ENCODE measurements at places on chromosomes 5 and 9.

DNA sequence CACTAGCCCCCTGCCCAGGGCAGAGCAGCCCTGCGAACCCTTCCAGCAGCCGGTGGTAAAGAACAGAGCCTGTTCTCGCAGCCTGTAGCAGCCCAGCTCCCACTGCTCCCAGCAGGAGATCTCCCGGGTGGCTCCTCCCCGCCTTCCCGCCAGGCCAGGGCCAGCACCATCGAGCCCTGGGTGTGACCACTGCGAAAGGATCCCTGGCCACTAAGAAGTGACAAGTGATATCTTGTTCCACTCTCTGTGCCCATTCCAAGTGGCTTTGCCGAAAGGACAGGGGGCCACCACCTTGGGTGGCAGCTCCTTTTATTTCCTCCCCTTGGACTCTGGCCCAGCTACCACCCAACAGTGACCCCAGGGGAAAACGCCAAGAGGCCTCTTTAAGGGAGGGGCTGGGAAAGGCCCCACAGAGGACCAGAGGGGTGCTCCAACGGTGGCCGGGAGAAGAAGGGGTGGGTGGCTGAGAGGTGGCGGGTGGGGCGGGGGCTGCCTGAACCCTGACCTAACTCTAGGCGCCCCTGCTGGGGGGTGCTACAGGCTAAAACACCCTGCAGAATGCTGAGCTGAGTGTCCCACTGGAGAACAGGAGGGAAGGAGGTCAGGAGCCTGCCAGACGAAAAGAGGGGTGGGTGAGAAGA lies 1.6 kb downstream of the NACC2 start:
- DNase-seq: no peak

DNA sequence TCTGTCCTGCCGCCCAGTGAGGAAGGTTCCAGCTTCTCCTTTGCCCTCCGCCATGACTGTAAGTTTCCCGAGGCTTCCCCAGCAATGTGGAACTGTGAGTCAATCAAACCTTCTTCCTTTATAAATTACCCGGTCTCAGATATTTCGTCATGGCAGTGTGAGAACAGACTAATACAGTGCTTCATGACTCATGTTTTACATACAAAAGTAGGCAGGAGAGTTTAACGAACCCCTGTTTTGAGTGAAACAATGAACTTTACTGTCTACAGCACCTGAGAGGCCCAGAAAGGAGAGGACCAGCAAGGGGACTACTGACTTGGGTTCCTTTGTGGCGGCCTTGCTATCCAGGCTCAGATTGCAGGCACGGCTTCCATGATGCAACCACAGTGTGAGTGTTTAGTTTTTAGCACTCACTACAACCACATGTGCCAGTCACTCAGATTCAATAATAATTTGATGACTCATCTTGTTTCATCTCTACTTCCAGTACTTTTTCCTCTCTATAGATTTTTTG lies 139.1 kb upstream of the CLINT1 start:
- no peak for DNase-seq

DNA sequence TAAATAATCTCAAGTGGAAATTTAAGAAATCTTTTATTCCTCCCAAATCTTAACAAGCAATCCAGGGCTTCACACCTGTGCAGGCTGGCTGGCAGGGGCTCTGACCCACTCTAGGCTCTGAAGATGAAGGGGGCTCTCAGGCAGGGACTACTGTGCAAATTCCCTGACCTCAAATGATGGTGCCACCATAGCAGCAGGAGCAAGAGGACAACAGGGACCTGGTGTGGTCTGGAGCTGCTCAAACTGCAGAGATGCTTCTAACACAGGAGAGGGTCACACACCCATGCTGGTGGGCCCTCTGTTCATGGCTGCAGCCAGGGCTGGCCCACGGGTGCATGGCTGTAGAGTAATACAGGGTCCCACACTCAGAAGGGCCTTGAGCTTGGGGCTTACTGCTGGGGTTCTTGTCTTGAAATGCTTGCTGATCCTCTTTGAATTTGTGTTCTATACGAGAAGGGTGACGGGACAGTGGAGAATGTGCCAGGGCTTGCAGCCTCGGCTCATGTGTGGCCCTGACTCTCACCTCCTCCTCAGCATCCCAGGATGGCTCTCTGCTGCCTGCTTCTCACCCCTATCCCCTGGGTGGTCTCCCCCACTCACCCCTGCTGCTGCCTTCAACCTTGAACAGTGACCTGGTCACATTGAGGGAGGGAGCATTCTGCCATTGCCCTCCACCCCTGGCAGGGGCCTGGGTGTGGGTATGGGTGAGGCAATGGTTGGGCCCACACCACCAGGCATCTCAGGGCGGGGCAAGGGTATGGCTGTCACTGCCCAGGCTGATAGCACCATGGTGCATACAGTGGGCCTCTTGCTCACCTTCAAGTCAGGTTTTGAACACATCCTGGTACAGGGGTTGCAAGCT lies 191.7 kb downstream of the FSTL4 start:
- DNase-seq: no peak

DNA sequence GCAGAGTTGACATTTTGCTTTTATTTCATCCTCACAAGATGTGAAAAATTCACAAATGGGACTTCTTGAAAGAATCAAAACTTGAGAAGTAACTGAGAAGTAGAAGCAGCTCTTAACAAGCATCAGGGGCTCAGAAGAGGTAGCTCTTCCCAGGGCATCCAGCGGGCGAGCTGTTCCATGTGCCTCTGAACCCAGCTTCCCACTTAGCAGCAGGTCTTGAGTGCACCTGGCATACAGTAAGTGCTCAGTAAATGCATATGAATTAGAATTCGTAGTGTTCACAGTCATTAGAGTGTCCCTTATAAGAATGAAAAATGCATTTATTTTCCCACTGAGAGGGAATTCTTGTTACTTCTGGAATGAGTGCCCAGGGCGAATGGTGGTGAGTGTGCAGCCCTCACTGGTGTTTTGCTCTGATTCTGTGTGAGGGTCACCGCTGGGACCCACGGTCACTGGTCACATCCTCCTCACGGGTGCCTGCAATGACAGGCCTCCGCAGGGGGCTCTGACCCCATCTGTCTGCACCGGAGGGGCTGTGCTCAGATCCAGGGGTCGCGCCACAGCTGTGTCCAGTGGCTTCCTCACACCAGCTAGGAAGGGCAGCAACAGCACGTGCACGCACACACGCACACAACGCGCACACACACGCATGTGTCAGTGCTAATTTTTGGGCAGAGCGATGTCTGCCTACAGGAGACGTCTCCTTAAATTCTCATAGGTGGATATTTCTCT lies 26.9 kb downstream of the EXOC3 start:
- DNase-seq: no peak

GRCh38 chr5:154278186-154278585 lies 87.7 kb downstream of the GALNT10 start:
- no peak for DNase-seq

All from T-helper 22 cell (primary cell).